Fibroblast of skin of abdomen (primary cell): ENCODE measurements at places on chromosomes 2 and 18.

DNA sequence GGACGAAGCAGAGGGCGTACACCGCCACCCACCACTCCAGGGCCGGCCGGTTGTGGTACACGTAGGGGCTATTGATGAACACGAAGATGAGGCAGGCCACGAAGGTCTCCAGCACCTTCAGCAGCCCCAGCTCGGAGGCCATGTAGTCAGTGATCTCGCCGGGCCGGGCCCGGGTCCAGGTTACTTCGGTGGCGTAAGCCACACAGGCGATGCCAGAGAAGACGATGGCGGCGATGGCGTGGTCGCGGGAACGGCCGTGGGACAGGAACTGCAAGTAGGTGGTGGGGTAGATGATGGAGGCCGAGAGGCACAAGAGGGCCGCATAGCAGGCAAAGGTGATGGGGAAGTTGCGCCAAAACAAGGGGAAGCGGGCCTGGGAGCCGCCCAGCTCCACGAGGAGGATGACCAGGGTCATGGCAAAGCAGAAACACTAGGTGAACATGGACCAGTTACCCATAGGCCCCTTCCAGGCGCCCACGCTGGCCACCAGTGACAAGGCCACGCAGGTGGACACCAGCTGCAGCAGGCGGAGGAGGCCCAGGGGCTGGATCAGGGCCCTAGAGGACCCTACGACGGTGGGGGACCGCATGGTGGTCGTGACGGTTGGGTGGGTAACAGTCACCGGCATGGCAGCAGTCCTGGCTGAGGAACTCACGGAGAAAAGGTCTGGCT, 128.4 kb upstream of the FAM98A start:
- no peak for DNase-seq

DNA sequence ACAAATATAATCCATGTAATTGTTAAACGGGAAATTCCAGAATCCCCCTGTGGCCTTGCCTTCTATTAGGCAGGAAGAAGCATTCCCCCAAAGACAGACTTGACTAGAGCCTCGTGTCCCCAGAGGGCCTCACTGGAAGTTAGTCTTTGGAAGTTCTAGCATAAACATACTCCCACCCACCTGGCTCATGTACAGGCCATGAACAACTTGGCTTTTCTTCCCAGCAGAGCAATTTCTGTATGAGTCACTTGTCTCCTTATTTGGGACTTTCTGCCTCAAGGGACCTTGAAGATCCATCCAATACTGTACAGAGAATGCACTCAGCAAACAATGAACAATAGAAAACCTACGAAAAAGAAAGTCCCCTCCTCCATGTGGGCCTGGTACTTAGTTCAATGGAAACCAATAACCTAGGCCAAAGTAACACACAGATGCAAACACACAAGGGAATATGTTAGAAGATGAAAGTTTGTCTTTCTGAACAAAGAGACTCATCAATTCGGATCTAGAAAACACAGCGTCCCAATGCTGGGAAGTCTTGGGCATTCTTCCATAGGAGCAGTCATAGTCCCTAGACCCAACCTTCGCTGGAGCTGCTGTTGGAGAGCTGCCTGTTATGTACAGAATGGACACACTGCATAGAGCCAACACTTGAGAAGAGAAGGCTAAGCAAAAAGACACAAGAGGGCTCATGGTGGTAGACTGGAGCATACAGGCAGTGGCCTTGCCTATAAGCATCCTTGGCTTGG, 303.5 kb downstream of the HRH4 start:
- DNase-seq = peak; percentile 76

DNA sequence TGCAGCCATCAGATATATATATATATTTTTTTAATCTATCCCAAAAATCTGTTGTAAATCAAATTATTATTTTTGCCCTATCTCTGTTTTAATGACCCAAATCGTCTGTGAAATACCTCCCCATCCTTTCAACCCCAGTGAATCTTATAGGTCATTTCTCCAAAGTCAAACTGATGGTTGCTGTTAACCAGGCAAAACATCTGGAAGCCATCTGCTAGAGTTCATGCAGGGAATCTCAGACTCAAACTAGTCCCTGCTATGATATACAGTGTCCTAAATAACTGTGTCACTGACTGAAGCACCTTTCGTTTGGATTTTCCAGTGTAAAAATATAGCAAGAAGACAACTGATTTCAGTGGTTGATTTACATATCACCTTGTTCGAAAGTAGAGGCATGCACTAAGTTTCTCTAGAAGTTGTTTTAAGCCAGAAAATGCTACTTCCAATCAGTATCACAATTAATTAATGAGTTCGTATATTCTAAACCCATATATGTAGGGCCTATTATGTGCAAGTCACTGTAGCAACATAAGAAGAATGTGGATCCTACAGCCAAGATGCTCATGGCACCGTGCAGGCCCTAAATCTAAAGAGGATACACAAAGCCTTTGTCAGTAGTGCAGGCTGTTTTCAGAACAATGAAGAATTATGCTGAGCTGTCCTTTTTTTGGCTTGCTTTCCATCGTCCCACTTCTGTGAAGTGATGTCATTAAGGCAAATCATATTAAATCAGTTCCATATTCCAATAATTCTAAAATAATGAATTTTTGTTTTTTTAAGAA, 566.0 kb downstream of the STK39 start:
- peak; percentile 3 for DNase-seq

- no peak for DNase-seq
Measured at GRCh38 chr18:7367336-7367735, 136.4 kb downstream of the LRRC30 start.

GRCh38 chr2:147569426-147569825, 275.4 kb upstream of the ACVR2A start:
- no peak for DNase-seq
